GM04504 (cell line): ENCODE measurements at places on chromosomes 7 and 10.

DNA sequence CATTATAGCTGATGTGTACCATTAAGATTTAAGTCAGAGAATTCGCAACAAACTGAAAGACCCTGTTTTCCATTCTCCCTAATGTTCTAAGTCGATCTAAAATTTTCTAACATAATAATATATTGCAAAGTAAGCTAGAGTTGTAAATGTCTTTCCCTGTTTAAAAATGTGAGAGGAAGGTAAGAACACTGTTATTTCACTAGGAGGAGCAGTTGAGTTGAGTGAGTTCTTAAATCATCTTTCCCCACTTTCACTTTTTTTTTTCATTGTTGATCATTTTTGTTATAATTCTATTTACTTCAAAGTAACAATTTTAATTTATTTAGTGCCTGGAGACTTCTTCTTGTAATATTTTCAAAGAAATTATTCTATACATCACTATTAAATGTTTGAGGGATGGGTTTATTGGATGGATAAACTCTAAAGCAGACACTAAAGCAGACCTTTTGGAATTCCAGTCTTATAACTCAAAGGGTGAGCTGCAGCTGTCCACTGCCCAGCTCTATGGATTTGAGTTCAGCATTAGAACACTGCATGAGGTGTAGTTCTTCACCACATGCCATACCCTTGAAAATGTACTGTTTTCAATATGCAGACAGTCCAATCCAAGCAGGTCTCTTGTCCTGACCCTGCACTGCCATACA, 181.3 kb upstream of the FZD1 start:
- no peak for DNase-seq

GRCh38 chr10:79293841-79294581, 53.3 kb upstream of the PPIF start:
- no peak for DNase-seq

DNA sequence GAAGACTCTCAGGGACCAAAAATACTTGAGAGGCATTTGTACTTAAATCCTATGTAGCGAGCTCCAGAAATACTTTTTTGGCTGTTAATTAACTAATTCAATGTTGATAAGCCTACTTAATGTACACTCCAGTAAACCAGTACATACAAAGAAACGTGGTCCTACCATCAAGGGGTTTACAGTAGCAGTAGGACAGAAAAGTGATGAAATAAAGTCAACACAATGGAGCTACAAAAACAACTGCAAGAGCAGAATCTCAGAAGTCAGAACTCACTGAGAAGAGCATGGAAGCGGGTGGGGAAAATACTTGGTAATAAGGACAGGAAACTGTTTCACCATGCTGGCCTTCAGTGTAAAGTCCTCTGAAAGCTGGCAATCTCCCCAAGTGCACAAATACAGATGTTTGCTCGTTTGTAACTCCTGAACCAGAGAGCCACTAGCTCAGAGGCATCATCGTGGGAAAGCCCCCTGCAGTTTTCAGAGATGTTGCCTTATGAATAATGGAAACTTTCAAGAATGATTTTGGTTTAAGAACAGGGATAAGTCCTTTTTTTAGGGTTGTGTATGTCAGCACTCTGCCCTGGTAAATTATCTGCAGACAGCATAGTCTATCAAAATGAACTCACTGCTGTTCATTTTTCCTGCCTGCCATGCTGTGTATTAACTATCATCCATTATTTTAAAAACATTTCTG, 233.2 kb downstream of the SORCS1 start:
- DNase-seq = no peak

DNA sequence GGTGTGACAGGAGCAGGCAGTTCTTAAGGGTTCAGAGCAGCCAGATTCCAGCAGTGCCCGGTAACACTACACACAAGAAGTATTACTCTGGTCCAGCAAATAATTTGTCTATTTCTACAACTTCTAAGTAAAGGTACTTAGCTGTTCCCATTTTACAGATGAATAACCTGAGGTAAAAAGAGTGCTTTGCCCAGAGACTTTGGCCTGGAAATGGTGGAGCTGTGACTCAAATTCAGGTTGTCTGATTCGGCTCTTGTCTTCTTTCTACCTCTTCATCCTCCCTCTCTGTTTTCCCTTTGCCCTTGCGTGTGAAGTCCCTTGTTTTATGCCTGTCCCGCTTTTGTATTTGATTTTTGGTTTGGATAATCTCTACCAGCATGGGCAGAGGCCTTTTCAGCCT, 17.1 kb downstream of the SFRP5 start:
- no peak for DNase-seq

DNA sequence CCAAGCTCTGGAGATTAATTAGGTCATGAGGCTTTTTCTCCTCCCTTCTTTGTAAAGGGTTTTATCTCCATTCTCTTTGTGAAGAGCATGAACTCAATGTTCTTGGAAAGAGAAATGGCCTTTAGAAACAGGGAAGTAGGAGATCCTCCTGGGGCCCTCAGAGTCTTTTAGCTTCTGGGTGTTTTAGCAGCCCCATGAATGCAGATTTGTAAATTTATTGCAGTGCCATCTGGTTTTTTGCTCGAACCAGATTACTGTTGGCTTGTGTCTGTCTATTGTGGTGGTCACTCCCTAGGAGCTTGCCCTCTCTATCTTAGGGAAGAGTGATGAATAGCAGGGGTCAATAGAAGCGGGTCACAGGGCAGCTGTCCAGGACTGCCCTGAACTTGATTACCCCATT, 110.6 kb downstream of the BTRC start:
- no peak for DNase-seq

- no peak for DNase-seq
Measured at GRCh38 chr7:32893207-32893524, 1.6 kb upstream of the KBTBD2 start.

- DNase-seq = peak; percentile 1
Measured at GRCh38 chr7:88546808-88547207, 212.7 kb upstream of the ZNF804B start.

- DNase-seq = peak; percentile 95
Measured at GRCh38 chr10:32149252-32149955, 93.2 kb upstream of the KIF5B start.

DNA sequence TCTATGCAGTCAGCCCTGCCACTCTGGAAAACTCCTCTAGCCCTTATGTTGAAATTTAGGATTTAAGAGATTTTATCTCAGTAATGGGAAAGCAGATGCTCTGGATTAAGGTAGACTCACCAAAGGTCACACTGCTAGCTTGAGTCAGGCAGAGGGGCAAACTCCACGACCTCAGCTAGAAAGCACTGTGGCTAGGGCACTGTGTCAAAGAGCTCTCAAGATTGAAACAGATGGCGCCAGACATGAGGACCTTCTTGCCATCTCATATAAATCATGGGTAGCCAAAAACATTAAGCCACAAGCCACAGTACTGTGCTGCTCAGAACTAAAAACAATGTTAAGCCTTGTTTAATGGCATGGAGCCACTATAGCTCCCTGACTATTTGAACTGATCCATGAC, 188.7 kb downstream of the DNAJC1 start:
- no peak for DNase-seq

- DNase-seq = no peak
Measured at GRCh38 chr7:41002741-41003610, 699.9 kb downstream of the INHBA start.

GRCh38 chr10:474946-475345, 214.5 kb downstream of the DIP2C start:
- no peak for DNase-seq

GRCh38 chr10:69069090-69070042, 18.5 kb upstream of the SRGN start:
- no peak for DNase-seq
